ENCODE measurements at places on chromosomes 2 and 18. TPM values are rescaled to one million over a fixed set of nuclear protein-coding genes. Genes with fewer than 3 reads are reported as not detected.

Gene CGREF1
- 1.9 TPM for total RNA-seq

Gene LINC00305
- total RNA-seq, result not detected

Gene ELP2
- total RNA-seq, result 111 TPM

GRCh38 chr2:49978341-49978740 is 824.0 kb upstream of the FSHR start:
- DNase-seq, result no peak

DNA sequence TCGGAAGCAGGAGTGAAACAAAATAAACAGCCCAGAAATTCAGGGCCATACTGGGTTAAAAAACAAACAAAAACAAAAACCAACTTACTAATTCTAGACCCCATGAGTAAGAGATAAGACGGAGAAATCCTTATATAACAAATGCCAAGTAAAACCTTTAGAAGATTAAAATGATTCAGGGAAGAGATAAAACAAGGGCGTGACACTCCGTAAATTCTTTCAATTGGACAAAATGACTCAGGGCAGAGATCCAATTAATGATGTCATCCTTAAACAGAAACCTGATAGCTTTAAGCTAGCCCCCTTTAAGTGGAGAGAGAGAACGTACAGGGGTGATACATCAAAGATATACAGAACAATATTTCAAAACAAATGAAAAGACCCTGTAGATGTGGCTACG is 317.4 kb downstream of the NBAS start:
- DNase-seq, result no peak

DNA sequence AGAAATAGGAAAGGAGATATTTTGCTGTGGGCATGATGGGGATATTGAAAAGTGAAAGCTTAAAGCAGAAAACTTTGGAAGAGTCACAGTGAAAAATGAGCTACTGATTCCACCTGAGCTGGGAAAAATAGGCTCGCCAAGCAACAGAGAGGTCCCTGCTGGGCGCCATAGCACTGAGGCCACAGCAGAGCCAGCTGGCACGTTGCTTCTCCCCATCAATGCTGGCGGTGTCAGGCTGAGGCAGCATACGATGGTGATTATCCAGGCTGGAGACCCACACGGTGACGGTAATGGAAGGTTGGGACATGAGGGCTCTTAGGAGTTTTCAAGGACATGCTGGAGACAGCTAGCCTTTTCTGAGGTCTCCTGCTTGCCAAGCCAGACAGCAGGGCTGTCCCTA is 25.8 kb upstream of the DTNB start:
- no peak for DNase-seq

- no peak for DNase-seq
Measured at GRCh38 chr2:238158509-238159070, at the start of gene ERFE. ERFE (plus strand) TSS chr2:238158970; CDS start chr2:238159008, 38 bp downstream.

DNA sequence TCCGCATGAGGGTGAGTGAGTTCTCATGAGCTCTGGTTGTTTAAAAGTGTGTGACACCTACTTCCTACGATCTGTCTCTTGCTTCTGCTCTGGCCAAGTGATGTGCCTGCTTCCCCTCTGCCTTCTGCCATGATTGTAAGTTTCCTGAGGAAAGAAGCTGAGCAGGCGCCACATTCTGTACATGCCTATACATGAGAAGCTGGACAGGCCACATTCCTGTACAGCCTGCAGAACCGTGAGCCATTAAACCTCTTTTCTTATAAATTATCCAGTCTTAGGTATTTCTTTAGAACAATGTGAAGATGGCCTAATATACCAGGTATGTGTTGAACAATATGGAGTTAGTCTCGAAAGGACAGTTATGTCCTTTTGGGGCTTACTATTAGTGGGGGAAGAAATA is 281.0 kb downstream of the ALK start:
- no peak for DNase-seq

- DNase-seq, result no peak
Measured at GRCh38 chr2:193845604-193846003, 1650.9 kb upstream of the TMEFF2 start.

Measured in ureter (tissue), 1 donor.